ENCODE measurements at places on chromosomes 1 and 21.

GRCh38 chr1:85200463-85201339 lies at the start of gene SYDE2:
TSS of gene SYDE2 (minus strand) at chr1:85201016. CDS start at chr1:85200996, 20 bp downstream.
- peak; percentile 92 for DNase-seq

GRCh38 chr1:158186180-158186579 lies 5.5 kb downstream of the CD1D start:
- DNase-seq, result no peak

GRCh38 chr21:32887026-32887425 lies 115.5 kb upstream of the PAXBP1 start:
- no peak for DNase-seq

DNA sequence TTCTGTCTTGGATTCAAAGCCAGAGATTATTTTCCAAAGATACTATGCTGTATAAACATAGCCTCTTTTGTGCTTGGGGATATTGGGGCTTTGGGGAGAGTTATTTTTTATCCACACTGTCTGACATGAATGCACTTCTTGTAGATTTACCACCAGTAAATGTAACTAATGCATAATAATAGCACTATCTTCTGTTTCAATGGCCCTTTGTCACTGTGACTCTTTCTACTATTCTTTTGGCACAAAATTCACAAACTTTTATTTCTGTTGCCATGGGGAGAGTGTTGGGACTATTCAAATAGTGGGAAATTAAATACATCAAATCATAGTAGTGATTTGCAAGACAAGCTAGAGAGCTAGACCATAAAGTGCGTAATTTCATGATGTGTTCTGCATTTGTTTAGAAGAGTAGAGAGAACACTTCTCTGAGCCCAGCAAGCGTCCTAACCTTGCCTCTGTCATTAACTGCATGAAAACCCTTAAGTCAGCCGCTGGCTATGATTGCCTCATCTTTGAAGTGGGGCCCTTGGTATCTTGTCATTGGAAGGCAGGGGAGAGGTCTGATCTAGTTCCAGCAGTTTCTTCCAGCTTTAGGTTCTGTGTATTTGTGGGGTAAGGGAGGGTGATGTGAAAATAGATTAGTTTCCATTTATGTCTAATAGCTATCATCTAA lies 154.4 kb downstream of the HHAT start:
- DNase-seq, result no peak

DNA sequence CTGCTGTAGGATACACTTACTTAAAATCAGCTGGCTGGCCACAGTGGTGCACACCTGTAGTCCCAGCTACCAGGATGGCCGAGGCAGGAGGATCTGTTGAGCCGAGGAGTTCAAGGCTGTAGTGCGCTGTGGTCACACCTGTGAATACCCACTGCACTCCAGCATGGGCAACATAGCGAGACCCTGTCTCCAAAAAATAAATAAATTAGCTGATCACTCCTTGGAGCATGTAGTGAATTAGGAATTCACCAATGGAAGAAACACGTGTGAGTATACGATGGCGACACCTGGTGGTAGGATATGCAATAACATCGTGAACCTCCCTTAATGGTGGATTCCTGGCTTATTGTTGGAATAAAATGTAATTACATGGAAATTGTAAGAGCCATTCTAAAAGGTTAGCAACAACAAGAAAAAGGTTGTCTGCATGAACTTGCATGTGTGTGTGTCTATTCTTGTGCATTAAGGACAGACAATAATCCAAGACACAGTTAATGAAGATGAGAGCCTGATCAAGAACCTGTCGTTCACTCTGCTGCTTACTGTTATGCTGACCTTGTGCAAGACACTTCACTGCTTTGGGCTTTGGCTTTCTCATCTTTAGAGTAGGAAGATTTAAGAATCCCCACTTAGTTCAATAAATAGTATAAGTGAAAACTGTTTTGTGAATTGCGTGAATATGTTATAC lies 38.6 kb upstream of the COX20 start:
- peak; percentile 81 for DNase-seq

DNA sequence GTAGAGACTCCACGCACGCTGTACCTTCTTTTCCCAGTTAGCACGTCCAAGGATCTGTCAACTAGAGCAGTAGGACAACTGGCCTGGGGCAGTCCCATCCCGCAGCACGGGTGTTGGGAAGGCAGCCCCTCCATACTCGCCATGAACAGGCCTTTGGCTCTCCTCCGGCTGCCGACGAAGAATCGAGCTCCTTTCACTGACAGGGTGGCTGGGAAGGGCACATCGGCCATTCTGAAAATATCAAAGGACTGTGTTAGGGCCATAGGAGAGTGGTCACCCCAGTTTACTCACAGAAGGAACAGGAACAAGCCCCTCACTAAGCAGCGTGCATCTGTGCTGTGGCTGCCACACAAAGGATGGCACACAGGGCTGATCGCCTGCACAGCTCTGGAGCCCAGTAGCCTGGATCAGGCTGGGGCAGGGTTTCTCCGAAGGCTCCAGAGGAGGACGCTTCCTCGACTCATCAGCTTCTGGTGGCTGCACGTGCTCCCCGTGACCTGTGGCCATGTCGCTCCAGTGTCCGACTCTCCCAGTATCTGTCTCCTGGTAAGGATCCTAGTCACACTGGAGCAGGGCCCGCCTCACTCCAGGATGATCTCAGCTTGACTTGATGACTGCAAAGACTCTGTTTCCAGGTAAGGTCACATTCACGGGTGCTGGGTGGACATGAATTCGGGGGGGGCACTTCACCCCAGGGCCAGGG lies 8.9 kb downstream of the KRTAP10-1 start:
- no peak for DNase-seq

DNA sequence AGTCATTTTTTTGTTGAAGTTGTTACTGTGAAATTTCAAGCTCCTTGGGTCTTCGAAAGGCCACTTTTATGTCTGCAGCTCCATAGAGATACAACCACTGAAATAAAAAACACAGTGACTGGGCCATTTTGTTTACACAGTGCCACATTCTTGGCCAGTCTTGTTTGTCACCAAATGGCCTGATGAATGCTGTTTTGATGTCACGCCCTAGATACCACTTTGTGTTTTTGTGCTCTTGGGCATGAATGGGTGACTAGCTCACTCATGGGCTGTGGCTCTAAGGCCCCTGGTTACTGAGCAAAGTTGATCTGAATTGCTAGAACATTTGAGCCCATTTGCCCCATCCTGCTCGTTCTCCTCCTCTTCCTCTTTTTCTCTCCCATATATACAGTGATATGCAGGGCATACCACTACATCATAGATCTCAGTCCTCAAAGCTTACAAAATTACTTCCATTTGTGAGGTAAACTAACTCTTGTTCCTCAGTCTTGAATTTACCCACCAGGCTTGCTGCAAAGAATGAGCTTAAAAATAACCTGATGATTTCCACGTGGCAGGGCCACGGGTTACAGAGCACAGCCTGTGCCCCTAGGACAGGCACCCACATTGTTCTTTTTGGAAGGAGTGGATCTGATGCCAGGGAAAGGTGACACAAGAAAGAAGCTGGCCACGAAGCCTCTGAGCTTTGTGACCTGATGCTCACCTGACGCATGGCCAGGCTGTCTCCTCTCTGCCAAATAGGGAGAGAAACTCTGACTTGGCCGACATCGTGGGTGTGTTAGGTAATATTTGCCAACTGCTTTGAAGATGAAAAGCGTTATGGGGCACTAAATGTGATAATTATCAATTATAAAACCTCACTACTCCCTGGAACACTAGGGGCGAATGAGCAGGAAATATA lies 92.4 kb downstream of the RUNX1 start:
- DNase-seq, result no peak

- no peak for DNase-seq
These were observed 36.3 kb upstream of the RAP1GAP start for GRCh38 chr1:21705303-21705980.

DNA sequence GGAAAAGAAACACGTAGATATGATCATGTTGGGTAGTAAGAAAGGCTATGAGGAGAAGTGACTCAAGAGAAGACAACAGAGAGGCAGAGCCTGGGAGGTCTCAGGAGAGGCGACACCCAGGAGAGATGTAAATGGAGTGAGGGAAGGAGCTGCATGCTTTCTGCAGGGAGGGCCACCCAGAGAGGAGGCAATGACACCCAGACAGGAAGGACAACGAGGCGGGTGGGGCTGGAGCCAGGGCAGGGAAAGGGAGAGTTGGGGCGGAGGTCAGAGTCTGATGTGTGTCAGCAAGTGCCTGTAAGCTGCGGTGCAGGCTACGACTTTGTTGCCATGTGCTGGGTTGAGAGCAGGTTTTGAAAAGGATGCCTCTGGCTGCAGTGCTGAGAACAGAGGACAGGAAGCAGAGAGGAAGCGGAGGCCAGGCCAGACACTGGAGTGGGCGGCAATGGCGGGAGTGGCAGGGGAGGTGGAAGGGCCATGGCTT lies 31.3 kb downstream of the SLC1A7 start:
- DNase-seq, result no peak

Measured in erythroblast (primary cell).